ENCODE measurements at places on chromosomes 12 and 14.

DNA sequence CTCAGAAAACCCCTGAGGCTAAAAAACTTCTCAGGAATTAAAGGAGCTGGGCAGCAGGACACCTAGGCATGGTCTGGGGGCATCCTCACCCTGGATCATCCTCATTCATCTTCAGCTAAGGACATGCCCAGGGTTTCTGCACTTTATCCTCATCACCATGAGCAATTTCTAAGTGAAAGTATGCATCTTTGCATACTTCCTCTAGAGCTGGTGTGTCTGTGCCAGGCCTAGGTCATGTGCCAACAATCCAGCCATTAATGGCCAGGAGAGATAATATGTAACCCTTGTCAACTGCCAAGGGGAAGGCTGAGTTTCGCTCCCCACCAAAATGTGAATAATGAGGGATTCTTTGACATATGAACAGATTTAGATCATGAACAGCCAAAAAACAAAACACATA lies 160.5 kb downstream of the KITLG start:
- no peak for DNase-seq
- H3K4me1 ChIP-seq: no peaks in the 10 kb centered on the region
- no peaks in the 10 kb centered on the region for H3K36me3 ChIP-seq

- no peaks in the 10 kb centered on the region for H3K27me3 ChIP-seq
- no peaks in the 10 kb centered on the region for H3K36me3 ChIP-seq
- DNase-seq: no peak
Measured at GRCh38 chr12:25186788-25187402, 8.1 kb downstream of the DNAI7 start.

- peaks cover 3% of the 10 kb centered on the region for H3K27me3 ChIP-seq
- no peaks in the 10 kb centered on the region for H3K36me3 ChIP-seq
- DNase-seq: no peak
- H3K4me1 ChIP-seq: no peaks in the 10 kb centered on the region
Measured at GRCh38 chr14:94624537-94625352, 12.6 kb downstream of the SERPINA3 start.

- H3K4me3 ChIP-seq: peak overlapping the region; percentile 90
- H3K4me1 ChIP-seq: peaks cover 32% of the 10 kb centered on the region
- peak overlapping the region; percentile 99 for H3K27ac ChIP-seq
- H3K36me3 ChIP-seq: peaks cover 21% of the 10 kb centered on the region
- peaks cover 26% of the 10 kb centered on the region for H3K27me3 ChIP-seq
- DNase-seq: peak; percentile 43
Measured at GRCh38 chr14:45252366-45253069, 484 bp downstream of the MIS18BP1 start.

DNA sequence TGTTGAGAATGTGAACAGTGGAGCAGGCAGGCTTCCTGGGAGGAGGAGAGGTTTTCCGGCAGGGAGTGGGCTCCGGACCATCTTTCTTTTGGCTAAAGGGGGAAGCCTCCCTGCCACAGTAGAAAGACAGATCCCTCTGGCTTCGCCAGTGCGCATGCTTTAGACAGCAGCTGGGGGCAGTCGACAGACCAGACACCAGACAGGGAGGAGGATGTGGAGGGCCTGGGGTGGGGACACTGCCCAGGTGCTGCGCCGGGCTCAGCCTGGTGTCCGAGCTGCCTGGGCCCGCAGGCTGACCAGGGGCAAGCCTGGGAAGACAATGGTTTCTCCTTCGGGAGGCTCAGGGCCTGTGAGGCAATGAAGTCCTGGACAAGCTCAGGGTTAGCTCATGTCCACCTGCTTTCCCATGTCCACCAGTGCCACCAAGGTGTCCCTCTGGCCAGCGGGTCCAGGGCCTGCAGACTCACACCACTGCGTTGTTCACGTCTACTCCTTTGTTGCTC lies 67.3 kb downstream of the PRIMA1 start:
- H3K4me1 ChIP-seq: no peaks in the 10 kb centered on the region
- no peak for DNase-seq
- H3K27me3 ChIP-seq: no peaks in the 10 kb centered on the region
- no peaks in the 10 kb centered on the region for H3K36me3 ChIP-seq

GRCh38 chr14:71690478-71690877 lies 241.8 kb upstream of the RGS6 start:
- DNase-seq: no peak
- H3K27ac ChIP-seq: no peak overlapping the region
- H3K4me3 ChIP-seq: no peak overlapping the region
- no peaks in the 10 kb centered on the region for H3K27me3 ChIP-seq
- peaks cover 18% of the 10 kb centered on the region for H3K4me1 ChIP-seq
- peaks cover 28% of the 10 kb centered on the region for H3K36me3 ChIP-seq

- H3K4me3 ChIP-seq: no peak overlapping the region
- DNase-seq: no peak
- H3K27ac ChIP-seq: no peak overlapping the region
- H3K36me3 ChIP-seq: no peaks in the 10 kb centered on the region
Measured at GRCh38 chr12:8887285-8887715, 27.0 kb upstream of the PHC1 start.

- no peak overlapping the region for H3K4me3 ChIP-seq
- no peaks in the 10 kb centered on the region for H3K27me3 ChIP-seq
- no peak overlapping the region for H3K27ac ChIP-seq
- peaks cover 12% of the 10 kb centered on the region for H3K4me1 ChIP-seq
- H3K36me3 ChIP-seq: peaks cover 2% of the 10 kb centered on the region
- DNase-seq: no peak
Measured at GRCh38 chr14:38108681-38109080, 99.0 kb upstream of the SSTR1 start.

- H3K4me3 ChIP-seq: no peak overlapping the region
- peaks cover 46% of the 10 kb centered on the region for H3K36me3 ChIP-seq
- no peak for DNase-seq
- no peaks in the 10 kb centered on the region for H3K27me3 ChIP-seq
Measured at GRCh38 chr12:109487181-109488050, 10.0 kb downstream of the UBE3B start.

- H3K4me3 ChIP-seq: no peak overlapping the region
- DNase-seq: no peak
- H3K36me3 ChIP-seq: no peaks in the 10 kb centered on the region
- peaks cover 88% of the 10 kb centered on the region for H3K27me3 ChIP-seq
Measured at GRCh38 chr12:49536526-49537071, 2.2 kb upstream of the KCNH3 start.
